Choroid plexus epithelial cell (primary cell): ENCODE measurements at places on chromosomes 12 and 14.

DNA sequence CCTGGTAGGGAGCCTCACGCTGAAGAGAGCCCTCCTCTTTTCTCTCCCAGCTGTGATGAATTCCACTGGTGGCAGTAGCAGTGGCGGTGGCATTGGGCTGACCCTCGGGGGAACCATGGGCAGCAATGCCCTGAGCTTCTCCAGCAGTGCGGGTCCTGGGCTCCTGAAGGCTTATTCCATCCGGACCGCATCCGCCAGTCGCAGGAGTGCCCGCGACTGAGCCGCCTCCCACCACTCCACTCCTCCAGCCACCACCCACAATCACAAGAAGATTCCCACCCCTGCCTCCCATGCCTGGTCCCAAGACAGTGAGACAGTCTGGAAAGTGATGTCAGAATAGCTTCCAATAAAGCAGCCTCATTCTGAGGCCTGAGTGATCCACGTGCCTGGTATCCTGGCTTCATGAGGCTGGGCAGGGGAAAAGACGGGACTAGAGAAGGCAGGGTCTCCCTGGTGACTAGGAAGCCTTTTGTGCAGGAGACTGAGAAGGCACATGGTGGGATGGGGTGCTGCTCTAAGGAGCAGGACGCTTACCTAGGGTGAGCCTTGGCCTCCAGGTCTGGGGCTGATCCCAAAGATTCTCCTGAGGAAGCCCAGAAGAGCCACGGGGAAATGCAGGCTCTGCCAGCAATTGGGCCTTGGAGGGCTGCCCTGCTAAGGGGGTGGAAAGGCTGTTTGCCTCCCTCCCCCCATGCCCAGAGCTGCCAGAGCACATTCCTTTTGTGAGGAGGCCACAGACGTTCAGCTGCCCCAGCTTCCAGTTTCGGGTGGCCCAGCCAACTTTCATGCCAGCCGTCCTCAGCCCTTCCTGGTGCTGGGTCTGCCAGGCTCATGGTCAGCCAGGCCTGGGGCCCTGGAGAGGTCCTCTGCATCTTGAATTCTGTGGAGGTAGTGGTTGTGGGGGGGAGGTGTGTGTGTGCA lies 15.8 kb downstream of the KRT7 start:
- DNase-seq: no peak

GRCh38 chr14:56099081-56099797 lies 19.0 kb upstream of the PELI2 start:
- DNase-seq: no peak

GRCh38 chr12:120474616-120474960 lies 5.0 kb upstream of the SRSF9 start:
- peak; percentile 43 for DNase-seq

GRCh38 chr12:120470150-120470784 lies 719 bp upstream of the SRSF9 start:
- DNase-seq: peak; percentile 44
